ENCODE measurements at places on chromosomes 16 and 17.
A peak's percentile ranks its signal among the peaks of the same experiment; 100 is the strongest.

DNA sequence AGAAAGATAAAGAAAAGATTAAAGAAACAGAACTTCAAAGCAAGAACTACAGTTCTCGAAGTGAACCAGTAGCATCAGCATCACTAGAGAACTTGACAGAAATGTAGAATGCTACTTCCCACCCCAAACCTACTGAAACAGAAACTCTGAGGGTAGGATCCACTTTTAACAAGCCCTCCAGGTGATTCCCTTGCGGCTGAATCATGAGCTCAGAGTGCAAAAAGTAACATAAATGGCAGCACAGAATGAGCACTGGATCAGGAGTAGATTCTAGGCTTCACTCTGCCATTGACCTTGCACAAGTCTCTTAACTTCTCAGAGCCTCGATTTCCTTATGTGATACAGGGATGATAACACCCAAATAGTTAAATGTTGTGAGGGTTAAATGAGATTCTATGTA is 5.8 kb downstream of the TOM1L2 start:
- no peak for DNase-seq

GRCh38 chr17:39365242-39365641 is 36.2 kb downstream of the FBXL20 start:
- peak; percentile 18 for DNase-seq

GRCh38 chr16:9932000-9932399 is 250.2 kb downstream of the GRIN2A start:
- DNase-seq: no peak

DNA sequence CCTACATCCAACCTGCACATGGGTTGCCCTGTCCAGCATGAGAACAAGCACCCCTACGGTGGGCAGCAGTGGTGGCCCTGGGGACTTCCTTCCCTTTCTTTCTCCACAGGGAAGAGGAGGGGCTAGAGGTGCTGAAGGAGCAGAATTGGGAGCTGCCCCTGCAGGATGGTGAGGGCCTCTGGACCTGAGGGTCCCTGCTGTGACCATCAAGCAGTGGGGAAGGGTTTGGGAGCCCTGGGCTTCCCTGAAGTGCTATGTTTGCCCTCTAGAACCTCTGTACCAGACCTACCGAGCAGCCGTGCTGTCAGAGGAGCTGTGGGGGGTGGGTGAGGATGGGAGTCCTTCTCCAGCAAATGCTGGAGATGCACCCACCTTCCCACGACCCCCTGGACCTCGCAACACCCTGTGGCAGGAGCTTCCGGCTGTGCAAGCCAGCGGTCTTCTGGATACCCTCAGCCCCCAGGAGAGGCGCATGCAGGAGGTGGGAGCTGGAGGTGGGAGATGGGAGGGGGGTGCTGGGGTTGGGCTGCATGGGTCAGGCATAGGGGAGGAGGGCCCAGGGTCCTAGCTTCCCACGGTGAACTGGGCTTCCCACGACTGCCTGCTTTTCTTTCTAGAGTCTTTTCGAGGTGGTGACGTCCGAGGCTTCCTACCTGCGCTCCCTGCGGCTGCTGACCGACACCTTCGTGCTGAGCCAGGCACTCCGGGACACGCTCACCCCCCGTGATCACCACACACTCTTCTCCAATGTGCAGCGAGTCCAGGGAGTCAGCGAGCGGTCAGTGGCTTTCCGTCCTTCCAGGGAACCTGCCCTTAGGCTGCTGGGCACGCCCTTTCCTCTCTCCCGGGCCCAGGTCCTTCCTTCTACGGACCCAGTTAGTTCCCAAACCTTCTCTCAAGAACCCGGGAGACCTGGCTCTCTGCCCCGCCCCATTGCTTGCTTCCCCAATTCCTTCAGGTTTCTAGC is 5.0 kb downstream of the ARHGEF15 start:
- DNase-seq: no peak

DNA sequence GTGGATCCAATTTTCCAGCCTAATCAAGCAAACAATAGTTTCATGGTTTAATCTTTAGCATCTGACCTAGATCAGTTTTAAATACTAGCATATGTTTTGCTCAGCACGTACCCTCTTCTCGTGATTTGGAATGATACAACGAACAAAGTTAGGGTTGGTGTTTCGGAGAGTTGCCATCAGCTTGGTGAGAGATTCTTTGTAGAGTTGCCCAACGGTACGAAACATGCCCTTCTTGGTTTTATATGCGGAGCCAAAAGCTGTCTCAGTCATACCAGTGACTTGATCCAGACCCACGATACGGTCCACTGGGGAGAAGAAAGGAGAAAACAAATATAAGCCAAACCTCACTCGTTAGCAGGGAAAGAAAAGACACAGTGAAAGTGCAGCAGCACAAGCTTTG is 85.3 kb downstream of the NDEL1 start:
- no peak for DNase-seq

DNA sequence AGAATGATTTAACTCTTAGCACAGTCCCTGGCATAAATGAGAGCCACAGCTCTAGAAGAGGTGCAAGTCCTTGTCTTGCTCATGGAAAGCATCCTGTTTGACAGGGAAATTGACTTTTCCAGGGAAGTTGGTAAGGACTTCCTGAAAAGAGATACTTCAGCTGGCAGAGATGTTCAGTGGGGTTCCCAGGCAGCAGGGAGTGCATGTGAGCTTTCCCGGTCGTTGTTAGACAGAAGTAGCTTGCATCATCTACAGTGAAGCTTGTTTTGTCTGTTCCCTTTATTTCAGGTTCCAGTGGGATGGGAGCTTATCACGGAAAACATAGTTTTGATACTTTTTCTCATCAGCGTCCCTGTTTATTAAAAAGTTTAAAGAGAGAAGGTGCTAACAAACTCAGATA is 22.9 kb downstream of the ALDH3A2 start:
- no peak for DNase-seq

DNA sequence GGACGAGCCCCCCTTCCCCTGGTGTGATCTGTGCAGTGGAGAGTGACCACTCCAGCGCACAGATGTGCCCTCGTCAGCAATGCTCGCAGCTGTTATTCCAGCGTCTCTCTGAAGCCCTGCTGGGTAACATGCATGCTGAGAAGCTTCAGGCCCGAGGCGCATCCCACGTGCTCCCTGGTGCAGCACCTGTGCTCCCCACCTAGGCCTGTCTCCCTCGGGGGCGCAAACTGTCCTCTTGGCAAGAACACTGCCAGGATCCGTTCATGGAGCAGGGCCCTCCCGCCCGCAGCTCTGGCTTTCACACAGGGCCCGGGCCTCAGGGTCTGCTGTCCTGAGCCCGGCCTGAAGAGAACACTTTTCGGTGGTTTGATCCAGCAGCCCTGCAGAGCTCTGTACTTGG is 13.0 kb downstream of the TMEM204 start:
- no peak for DNase-seq

GRCh38 chr17:79204261-79204660 is 129.6 kb downstream of the ENGASE start:
- no peak for DNase-seq

GRCh38 chr16:21001262-21001661 is 100.7 kb downstream of the LYRM1 start:
- no peak for DNase-seq

DNA sequence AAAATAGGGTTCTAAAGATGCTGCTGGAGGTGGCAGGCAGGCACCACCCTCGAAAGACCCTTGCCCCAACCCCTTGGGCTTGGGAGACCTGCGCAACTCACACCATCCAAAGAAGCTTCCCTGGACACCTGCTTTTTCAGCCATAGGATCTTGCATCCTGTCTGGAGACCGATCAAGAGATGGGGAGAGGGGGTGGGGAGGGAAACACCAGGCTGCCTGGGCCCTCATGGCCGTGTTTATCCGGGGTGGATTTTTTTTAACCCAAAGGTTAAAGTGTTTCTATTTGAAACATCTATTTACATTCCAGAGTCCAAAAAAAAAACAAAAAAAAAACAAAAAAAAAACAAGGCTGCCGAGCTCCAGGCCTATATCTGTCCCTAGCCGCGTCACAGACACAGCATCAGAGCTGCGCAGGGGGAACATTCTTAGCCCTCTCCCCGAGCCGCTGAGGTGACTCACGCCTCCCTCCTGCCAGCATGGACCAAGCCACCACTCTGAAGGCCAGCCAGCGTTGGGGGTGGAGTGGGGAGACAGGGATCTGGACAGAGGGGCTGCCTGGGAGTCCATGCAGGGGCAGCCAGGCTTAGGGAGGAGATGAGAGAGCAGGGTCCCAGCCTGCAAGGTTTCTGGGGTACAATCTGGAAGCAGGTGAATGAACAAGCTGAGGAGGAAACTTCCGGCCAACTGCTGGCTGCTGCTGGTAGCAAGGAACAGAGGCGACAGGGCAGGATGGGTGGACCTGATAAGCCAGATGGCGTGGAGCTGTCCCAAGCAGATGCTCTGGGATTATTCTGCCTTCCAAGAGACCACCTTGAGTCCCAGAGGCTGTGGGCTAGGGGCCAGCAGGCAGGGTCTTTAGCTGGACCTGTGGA is 14.8 kb downstream of the HDAC5 start:
- DNase-seq: peak; percentile 93

GRCh38 chr17:43880420-43880991 is 26.8 kb downstream of the MPP2 start:
- no peak for DNase-seq

- no peak for DNase-seq
Measured at GRCh38 chr17:1511756-1512321, 4.6 kb downstream of the INPP5K start.

- DNase-seq: no peak
Measured at GRCh38 chr16:53220585-53220984, 165.8 kb downstream of the CHD9 start.

DNA sequence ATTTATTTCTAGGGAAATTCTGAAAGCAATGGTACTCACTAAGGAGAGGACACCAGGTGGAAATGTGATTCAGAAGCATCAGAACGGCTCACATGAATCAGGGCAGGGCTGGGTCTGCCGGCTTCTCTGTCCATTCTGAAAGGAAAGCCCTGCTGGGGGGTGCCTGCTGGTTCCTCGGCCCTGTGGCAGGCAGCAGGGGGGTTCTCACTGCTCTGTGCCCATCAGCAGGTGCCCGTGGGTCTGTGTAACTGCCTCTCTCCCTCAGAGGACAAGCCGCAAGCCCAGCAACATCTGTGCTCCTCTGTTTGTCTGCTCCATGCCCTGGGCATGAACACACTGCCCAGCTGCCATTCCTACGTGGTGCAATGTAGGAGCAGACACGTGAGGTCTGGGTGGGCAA is 74.9 kb upstream of the ZNF423 start:
- no peak for DNase-seq

- DNase-seq: no peak
Measured at GRCh38 chr17:60079401-60080243, 901 bp upstream of the HEATR6 start.

DNA sequence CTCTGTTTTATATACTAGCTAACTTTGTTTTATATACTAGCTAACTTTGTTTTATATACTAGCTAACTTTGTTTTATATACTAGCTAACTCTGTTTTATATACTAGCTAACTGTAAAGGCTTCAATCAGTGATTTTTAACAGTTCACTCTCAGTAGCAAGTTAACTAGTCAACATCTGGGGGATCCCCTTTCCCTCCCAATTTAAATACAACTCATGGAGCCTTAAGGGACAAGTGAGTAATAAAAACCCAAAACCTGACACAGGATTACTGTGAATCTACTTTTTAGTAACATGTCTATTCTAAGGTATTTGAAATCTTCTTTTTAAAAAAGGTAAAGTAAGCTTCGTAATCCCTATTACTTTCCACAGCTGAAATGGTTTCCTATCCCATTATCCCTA is 32.2 kb downstream of the FAM222B start:
- no peak for DNase-seq

- DNase-seq: no peak
Measured at GRCh38 chr16:52494145-52494544, 52.8 kb downstream of the TOX3 start.

DNA sequence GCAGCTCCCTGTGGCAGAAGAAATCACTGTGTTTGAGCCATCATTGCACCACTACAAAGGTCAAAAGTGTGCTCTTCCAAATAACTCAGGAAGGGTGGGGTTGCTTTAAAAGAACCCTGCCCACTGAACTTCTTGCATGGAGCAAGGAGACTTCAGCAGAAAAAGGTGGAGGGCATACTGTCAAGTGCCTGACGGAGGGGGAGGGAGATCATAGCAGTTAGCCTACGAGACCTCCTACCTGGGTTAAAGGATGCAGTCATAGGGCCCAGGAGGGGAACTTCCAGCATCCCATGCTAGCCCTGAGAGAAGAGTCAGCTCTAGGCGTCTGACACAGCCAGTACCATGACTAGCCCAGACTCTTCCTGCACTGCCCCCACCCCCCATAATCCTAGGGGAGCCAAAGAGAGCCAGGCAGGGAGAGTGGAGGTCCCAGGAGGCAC is 45.3 kb upstream of the MSI2 start:
- no peak for DNase-seq

- no peak for DNase-seq
Measured at GRCh38 chr16:83271123-83271522, 536.7 kb upstream of the HSBP1 start.

DNA sequence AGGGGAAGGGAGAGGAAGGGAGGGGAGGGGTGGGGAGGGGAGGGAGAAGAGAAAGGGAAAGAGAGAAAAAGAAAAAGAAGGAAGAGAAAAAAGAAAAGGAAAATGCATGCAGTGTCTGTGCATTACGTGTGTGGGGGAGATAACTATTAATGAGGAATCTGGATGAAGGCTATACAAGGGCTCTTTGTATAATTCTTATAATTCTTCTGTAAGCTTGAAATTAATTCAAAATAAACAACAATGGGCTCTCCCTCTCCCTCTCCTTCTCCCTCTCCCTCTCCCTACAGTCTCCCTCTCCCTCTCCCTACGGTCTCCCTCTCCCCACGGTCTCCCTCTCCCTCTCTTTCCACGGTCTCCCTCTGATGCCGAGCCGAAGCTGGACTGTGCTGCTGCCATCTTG is 143.4 kb downstream of the VPS53 start:
- no peak for DNase-seq

DNA sequence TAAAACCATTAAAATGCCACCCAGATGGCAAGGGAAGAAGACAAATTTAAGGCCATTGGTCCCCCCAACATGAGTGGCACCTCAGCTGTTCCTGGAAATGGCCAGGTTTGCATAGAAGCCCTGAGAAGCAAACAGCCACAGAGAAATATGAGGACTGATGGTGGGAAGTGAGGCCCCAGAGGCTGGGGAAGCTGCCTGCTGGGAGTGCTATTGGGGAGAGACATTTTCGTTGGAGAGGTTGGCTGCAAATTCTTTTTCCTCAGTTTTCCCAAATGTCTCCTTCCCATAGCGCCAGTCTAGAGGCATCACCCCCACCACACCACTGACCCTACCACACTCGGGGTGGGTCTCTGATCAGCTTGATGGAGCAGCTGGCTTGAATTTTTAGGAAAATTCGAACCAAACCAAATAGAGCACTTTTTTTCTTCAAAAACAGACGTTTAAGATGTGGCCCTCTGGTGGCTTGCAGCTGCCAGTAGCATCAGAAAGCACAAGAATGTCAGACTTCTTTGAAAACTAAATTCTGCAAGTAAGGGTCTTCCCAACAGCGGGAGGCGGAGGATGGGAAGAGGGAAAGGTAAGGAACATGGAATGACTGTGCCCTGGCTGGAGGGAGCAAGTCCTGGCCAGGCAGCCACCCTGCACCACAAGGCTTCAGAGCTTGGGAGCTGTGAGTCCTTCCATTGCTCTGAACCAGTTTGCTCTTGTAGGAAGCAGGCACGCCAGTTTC is 13.2 kb upstream of the SLC12A3 start:
- DNase-seq: no peak

DNA sequence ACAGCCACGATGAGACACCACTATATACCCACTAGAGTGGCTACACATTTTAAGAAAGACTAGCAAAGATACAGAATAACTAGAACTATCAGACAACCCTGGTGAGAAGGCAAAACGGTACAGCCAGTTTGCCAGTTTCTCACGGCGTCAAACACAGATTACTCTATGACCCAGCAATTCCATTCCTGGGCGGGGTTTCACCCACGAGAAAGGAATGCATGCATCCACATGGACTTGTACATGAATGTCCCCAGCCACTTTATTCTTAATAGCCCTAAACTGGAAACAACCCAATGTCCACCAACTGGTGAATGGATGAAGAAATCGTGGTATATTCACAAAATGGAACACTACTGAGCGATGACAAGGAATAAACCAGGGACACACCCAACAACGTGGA is 74.5 kb downstream of the MYH10 start:
- DNase-seq: no peak

Measured in lower leg skin (tissue), 4 donors.